Type B pancreatic cell (in vitro differentiated cells): ENCODE measurements at places on chromosomes 12 and 14. TPM values are rescaled to one million over a fixed set of nuclear protein-coding genes. Genes with fewer than 3 reads are reported as not detected.

DNA sequence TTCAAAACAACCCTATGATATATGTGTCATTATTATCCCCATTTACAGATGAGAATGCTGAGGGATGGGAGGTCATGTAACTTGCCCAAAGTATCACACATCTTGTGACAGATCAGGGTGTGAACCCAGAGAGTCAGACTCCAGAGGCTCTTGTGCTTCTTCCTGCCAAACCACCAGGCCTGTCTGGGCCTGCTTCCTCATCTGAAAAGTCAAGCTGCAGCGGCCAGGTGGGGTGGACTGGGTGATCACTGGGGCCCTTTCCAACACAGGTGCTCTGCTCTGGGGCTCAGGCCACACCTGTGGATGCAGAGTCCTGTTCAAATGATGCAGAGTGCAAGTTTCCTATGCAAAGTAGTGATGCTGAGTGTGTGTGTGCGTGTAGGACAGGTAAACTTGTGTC is 26.7 kb downstream of the TSPAN11 start:
- DNase-seq, result no peak

CMAS gene
- total RNA-seq, result 33.3 and 85.5 TPM in 2 replicates

LIN52 gene
- total RNA-seq, result 6.9 and 15.1 TPM in 2 replicates

TAS2R19 gene
- 3.1 and 3.5 TPM in 2 replicates for total RNA-seq

- no peak for DNase-seq
These were observed 72.7 kb upstream of the FUT8 start for GRCh38 chr14:65339866-65340265.

ZNF385A gene
- 29.5 and 47.3 TPM in 2 replicates for total RNA-seq

- DNase-seq, result no peak
These were observed 20.3 kb downstream of the FIGNL2 start for GRCh38 chr12:51827925-51828818.

HCAR1 gene
- total RNA-seq, result 5.0 and 7.4 TPM in 2 replicates

DNA sequence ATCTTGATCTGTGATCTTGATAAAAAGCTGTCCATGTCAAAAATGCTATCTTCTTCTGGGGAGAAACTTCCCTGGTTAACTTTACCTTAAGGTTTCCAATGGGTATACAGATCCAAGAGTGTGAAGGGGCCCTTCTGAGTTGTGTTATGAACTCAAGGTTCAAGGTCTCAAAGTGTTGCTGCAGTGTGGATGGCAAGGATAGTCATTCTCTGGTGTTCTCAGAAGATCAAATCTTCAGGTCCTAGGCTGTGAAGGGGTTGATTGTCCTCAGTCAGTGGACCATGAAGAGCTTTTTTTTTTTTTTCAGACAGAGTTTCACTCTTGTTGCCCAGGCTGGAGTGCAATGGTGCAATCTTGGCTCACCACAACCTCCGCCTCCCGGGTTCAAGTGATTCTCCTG is 114.4 kb downstream of the SPTSSA start:
- DNase-seq, result no peak
